ENCODE measurements at places on chromosomes 1 and 21. TPM values are rescaled to one million over a fixed set of nuclear protein-coding genes. Genes with fewer than 3 reads are reported as not detected.

Gene UFC1
- total RNA-seq, result 178 TPM

DNA sequence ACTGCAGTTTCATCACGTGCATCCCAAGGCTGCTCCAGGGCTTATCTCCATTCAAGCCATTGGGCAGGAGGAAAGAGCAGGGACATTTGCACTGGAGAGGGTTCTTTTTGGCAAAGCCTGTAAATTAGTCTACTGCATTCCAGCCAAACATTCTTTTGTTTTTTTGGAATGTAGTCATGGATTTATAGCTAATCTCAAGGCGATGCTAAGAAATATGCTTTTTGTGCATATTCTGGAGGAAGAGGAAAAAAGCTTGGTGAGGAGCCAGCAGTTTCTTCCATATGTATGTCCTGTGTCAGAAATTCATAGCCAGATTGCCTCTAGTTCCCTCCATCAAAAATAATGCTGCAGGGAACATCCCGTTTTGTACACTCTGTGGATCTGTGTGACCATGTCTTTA, 221.4 kb downstream of the BACH1 start:
- DNase-seq, result no peak

- no peak for DNase-seq
Observed at GRCh38 chr1:26349877-26350244, 4.1 kb downstream of the CRYBG2 start.

Gene COL11A1
- total RNA-seq, result not detected

Gene LORICRIN
- not detected for total RNA-seq

Gene SLAMF8
- not detected for total RNA-seq

GRCh38 chr1:15224974-15225373, 22.0 kb upstream of the FHAD1 start:
- DNase-seq, result no peak

Gene FOXO6
- total RNA-seq, result not detected

GRCh38 chr1:246142320-246142893, 364.7 kb downstream of the SMYD3 start:
- peak; percentile 77 for DNase-seq
